ENCODE measurements at places on chromosomes 1 and 21.
A peak's percentile ranks its signal among the peaks of the same experiment; 100 is the strongest.

DNA sequence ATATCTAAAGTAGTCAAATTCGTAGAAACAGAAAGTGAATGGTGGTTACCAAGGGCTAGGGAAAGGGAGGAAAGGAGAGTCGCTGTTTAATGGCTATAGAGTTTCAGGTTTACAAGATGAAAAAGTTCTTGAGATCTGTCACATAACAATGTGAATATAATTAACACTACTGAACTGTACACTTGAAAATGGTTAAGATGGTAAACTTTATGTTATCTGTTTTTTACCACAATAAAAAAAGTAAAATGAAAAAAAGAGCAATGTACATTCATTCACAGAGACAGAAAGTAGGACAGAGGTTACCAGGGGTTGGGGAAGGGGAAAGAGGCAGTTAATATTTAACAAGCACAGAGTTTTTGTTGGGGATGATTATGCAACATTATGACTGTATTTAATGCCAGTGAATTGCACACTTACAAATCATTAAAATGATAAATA, 53.3 kb upstream of the SEC16B start:
- DNase-seq: no peak

- DNase-seq: no peak
These were observed 53.5 kb upstream of the CTTNBP2NL start for GRCh38 chr1:112342558-112342957.

DNA sequence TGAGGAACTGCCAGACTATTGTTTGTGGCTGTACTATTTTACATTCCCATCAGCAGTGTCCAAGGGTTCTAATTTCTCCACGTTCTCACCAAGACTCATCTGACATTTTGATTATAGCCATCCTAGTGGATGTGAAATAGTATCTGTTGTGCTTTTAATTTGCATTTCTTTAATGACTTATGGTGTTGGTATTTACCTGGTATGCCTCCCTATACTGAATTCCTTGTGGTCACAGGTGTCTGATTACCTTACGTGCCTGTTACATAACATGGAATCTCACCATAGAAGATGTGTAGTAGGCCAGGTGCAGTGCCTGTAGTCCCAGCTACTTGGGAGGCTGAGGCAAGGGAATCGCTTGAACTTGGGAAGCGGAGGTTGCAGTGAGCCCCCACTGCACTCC, 13.5 kb downstream of the ZYG11A start:
- DNase-seq: no peak

GRCh38 chr1:198686069-198686728, 47.4 kb downstream of the PTPRC start:
- no peak for DNase-seq

GRCh38 chr1:65729259-65729658, 63.4 kb upstream of the PDE4B start:
- no peak for DNase-seq

- no peak for DNase-seq
These were observed 161.8 kb downstream of the NFIA start for GRCh38 chr1:61244114-61244513.

DNA sequence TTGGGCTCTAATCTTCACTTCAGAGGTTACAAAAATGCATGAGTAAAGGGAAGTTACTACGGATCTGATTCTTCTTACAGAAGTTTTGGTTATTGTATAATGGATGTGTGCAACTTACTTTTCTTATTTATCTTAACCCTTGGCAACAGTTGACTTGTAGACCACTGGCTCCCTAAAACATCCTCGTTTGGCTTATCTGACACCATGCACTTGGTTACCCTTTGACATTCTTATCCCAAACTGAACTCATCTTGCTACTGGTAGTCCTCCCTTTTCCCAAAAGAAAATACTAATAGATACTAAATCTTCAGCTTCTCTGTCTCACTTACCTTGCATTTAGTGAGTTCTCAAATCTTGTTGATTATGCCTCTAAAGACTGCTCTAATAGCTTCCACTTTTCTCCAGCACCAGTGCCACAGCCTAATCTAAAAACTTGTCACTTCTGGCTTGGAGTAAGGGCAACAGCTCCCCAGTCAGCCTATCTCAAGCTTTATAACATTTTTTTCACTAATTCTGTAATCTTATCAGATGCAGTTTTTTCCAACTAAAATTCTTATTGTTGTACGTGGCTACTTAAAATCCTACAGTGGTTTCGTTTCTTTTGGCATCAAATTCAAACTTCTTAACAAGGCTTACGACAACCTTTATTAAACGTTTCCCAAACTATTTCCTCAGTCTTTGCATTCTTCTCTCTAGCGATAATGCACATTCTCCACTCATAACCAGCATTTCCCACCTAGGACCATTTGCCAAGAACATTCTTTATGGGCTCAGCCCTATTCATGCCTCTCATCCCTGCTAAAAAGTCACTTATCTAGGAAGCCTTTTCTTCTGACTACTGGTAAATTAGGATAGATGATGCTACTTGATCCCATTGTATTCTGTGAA, 204.2 kb downstream of the KCNT2 start:
- no peak for DNase-seq

- DNase-seq: no peak
These were observed 244.0 kb downstream of the DNM3 start for GRCh38 chr1:172085317-172085716.

- peak; percentile 73 for DNase-seq
These were observed 601 bp downstream of the CEPT1 start for GRCh38 chr1:111140680-111140967.

DNA sequence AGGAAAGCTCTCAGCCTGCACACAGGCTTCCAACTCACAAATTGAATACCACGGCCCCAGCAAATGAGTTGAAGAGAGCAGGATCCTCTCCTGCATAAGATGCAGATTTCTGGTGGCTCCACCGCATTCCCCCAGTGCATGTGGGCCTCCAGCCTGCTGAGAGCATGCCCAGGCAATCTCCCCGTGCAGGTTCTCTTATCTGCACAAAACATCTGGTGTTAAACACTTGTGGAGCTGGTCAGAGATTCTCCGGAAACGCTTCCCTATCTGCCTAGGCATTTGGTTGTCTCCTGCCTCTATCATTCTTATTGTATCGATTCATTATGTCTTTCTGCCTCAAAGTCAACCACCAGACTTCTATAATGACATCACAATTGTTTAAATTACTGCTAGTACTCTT, 1349.0 kb upstream of the B3GALT2 start:
- DNase-seq: no peak

DNA sequence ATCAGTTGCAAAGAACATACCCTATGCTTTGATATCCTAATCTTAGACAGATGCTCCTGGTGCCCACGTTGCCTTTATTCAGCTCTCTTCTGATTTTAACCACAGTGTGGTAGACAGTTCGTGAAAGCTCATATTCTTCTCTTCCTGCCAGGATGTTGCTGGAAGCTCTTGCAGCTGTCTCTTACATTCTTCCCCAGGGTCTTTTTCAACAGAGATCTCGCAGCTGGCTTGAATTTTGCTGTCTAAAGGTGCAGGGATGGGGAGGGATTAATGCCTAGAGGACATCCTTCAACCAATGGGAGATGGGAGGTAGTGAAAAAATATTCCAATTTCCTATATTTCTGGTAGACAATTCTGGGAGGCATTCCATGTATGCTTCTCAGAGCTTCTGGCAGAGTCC, 150.0 kb upstream of the APP start:
- DNase-seq: no peak

GRCh38 chr1:245046769-245047168, 108.0 kb upstream of the KIF26B start:
- no peak for DNase-seq

DNA sequence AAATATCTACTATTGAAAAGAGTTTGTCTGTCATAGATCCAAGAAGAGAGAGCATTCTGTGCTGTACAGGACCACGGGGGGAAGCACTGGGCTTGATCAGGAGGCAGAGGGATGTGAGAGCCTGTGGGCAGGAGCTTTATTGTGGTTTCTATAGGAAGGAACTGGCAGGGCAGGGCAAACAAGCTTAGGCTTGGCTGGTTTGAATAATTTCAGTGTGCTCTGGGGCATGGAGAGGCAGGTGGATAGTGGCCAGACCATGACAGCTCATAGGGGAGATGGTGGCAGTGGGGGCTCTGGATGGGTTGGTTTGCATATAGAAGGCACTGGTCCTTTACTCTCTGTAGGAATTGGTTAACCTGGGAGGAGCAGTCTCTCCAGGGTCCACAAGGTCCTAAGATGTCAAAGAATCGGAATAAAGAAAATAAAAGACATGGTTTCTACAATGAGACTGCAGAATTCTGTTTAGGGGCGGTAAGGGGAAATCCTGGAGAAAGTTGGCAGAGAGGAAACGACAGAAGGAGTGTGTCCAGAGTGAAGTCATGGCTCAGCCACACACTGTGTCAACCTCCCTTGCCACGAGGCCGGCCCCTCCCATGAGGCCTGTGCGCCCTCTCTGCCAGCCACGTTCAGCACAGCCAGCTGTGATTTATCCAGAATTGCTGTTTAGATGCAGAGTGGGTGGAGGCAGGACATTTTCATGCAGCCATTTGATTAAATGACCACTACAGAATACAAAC, 81.7 kb upstream of the PGBD5 start:
- DNase-seq: no peak

DNA sequence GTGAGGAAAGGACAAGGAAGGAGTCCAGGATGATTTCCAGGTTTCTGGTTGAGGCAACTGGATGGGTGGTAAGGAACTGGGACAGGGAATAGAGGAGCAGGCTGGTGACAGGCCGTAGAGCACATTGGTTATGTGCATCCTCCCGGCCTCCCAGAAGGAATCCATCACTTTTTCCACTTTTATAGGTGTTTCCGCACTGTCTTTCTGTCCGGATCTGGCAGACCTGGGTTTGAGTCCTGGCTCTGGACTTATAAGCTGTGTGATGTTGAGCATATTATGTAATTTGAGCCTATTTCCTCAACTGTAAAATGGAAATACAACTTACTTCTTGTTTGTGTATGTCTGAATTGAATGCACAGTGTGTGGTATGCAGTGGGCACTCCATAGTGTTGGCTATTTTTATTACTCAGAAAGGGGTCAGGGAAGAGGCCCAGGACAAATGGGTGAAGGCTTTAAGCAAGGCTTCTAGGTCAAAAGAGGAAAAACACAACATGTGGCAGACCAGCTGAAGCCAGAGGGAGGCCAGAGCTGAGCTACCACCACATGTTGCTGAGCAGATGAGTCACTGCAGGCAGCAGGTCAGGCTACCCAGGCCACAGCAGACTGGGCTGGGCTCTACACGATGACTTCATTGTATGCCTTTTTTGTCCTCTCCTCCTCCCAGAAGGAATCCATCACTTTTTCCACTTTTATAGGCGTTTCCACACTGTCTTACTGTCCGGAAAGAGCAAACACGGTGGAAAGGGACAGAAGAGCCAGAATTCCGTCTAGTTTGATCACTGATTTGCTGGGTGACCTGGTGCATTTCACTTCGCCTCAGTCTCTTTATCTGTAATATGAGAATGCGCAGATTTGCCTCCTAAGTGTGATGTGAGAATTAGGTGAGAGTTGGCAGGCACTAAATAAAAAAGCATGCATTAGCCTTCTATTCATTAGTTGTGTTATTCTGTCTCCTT, 791 bp upstream of the MAST2 start:
- peak; percentile 69 for DNase-seq

GRCh38 chr1:193649587-193649986, 463.2 kb upstream of the B3GALT2 start:
- no peak for DNase-seq

DNA sequence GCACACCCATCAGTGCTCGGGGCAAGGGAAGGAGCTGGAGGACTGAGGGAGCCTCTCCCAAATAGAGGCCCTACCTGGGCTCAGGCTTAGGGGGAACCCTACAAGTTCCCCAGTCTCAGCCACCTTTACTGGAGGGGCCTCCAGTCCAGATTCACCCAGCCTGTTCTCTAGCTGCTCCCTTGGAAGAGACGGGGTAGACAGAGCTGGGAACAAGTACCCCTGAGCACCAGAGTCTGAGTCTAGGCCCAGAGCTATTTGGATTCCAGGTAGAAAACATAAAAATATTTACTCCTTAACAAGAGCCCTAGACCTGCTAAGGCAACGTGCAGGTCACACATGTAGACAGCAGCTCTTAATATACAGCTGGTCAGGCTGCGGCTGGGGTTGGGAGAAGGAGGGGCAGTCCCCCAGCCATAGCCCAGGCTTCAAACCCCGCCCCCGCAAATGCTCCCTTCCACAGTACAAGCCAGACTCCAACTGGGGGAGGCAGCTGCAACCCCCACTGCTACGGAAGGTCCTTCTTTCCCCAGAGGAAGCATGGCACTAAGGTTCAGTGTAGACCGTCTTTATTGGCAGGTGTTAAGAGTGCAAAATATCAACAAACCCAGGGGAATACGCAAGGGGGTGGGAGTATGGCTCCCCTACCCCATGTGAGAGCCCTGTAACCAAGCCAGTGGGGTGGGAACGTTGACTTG, 8.0 kb downstream of the TENT5B start:
- DNase-seq: no peak

DNA sequence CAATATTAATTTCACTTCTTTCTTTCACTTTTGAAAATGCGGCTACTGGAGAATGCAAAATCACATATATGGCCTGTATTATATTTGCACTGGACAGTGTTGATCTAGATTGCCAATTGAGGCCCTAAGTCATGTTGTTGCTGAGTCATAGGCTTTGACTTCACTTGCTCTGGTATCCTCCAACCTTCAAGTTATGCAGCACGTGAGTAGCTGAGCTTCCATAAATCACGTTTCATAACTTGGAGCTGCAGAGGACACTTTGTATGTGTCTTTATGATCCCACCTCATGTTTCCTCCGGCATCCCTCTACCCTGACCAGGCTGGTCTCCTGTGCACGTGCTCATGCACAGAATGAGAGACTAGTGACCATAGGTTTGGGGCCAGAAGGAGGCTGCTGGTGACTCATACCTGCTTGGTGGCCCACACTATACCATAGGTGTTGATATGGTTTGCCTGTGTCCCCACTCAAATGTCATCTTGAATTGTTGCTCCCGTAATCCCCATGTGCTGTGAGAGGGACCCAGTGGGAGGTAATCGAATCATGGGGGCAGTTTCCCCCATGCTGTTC, 103.0 kb upstream of the TSPAN2 start:
- DNase-seq: no peak

DNA sequence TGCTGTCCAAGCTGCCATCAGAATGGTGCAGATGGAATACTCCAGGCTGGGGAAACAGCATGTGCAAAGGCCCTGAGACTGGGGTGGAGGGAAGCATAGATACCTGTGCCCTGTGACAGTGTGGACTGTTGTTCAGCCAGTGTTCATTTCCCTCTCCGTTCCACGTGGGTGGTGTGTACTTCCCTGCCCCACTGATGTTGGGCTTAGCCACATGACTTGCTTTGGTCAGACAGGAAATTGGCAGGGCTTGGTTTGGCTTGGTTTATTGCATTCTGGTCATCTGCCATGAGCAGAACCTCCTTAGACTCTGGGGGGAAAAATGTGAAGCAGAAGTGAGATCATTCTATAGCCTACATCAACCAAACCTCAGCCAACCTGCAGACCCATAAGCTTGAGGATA, 102.4 kb upstream of the IGSF21 start:
- no peak for DNase-seq

- no peak for DNase-seq
These were observed 13.3 kb downstream of the FCRL1 start for GRCh38 chr1:157806431-157807149.

- DNase-seq: no peak
These were observed 237.0 kb downstream of the MRPL39 start for GRCh38 chr21:25370311-25370744.

DNA sequence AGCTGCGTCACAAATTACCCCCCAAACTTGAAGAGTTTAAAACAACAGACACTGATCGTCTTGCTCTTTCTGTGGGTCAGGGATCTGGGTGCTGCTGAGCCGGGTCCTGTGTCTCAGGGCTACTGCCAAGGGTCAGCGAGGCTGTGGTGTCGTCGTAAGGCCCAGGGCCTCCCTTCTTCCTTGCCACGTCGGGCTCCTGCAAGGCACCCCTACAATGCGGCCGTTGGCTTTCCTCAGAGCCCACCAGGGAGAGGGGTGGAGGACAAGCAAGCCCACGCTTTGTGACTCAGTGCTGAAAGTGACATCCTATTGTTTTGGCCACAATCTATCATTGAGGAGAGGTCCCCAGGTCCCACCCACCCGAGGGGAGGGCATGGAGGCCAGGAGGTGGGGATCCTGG, 7.7 kb upstream of the FBLIM1 start:
- DNase-seq: no peak
